ENCODE measurements at places on chromosomes 11 and 22. TPM values are rescaled to one million over a fixed set of nuclear protein-coding genes. Genes with fewer than 3 reads are reported as not detected.

- DNase-seq = no peak
These were observed 72.4 kb upstream of the FGF3 start for GRCh38 chr11:69891421-69892236.

Gene ZNF70
- total RNA-seq = 4.8 TPM

Gene CARD10
- 10.1 TPM for total RNA-seq

Gene POU2AF3
- 8.9 TPM for total RNA-seq

- DNase-seq = no peak
These were observed 1219.6 kb downstream of the BRD1 start for GRCh38 chr22:48607901-48608662.

- peak; percentile 69 for DNase-seq
These were observed 103.4 kb upstream of the NECTIN1 start for GRCh38 chr11:119832202-119832935.

DNA sequence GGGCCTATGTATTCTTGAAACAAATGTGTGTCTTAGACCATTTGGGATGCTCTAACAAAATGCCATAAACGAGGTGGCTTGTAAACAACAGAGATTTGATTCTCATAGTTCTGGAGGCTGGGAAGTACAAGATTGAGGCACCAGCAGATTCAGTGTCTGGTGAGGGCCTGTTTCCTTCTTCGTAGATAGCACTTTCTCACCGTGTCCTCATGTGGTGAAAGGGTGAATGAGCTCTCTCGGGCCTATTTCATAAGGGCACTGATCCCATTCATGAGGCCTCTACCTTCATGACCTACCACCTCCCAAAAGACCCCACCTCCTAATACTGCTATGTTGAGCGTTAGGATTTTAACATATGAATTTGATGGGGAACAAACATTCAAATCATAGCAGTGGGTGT is 6.4 kb upstream of the NNMT start:
- no peak for DNase-seq

Gene CATSPERZ
- total RNA-seq = not detected

Gene MUC5AC
- total RNA-seq = not detected

Gene MS4A6E
- total RNA-seq = not detected

- DNase-seq = no peak
These were observed 712.8 kb upstream of the CNTN5 start for GRCh38 chr11:98307827-98308491.

DNA sequence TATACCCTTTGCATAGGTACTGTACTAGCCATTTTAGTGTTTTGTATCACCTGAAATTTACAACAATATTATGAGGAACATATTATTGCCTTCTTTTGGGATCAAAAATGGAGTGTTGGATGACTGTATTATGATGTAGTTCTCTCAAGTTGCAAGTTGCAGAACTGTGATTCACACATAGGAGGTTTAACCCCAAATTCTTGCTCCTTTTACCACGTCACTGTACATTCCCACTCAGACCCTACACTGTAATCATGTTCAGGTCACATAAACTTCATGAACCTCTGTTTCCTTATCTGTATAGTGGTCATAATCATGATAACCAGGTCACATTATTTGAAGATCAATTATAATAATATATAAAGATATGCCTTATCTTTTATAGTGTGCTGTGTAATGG is 925.1 kb upstream of the TENM4 start:
- no peak for DNase-seq

DNA sequence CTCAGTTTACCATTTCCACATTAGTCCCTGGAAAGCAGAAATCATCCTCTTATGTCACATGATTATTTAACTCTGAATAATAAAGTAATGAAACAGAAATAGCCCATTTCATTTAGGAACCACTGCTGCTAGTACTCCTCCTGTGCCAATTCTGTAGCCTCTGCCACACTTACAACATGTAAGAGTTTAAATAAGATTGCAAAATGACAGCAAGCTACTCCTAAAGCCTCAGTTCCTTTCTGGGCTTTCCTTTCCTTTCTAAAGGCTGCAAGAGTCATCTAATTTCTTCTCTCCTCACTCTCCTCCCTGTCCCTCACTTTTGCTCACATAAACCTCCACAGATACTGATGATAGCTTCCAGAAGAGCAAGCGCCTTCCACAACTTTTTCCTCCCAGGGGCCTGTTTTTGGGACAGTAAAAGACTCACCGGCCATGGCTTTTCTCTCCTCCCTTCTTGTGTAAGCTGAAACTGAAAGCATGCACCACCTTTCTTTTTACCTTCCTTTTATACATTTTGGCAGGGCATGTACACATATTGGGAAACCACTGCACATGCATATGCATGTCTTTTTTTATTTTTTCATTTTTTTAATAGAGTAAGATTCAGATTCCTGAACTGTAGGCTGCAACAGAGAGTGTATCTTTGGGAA is 38.5 kb downstream of the CARD18 start:
- DNase-seq = no peak

DNA sequence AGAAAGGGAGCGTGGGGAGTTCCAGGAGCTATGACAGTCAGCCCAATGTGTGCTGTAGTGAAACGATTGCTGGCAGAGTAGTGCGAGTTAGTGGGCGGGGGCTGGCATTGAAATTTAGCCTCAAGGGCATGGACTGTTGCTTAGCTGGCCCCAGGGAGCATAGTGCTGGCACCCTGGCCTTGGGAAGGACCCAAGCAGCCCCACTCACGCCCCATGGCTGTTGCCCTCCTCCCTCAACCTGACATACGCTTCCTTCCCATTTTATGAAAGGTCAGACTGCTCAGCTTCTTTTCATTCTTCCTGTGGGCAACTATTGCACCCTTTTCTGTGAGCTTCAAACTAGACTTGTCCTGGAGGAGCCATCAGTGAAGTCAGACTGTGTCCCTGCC is 52.0 kb upstream of the SUSD2 start:
- DNase-seq = no peak

Gene RCOR2
- 6.7 TPM for total RNA-seq

- no peak for DNase-seq
These were observed 1154.2 kb upstream of the TENM4 start for GRCh38 chr11:80595011-80595410.

DNA sequence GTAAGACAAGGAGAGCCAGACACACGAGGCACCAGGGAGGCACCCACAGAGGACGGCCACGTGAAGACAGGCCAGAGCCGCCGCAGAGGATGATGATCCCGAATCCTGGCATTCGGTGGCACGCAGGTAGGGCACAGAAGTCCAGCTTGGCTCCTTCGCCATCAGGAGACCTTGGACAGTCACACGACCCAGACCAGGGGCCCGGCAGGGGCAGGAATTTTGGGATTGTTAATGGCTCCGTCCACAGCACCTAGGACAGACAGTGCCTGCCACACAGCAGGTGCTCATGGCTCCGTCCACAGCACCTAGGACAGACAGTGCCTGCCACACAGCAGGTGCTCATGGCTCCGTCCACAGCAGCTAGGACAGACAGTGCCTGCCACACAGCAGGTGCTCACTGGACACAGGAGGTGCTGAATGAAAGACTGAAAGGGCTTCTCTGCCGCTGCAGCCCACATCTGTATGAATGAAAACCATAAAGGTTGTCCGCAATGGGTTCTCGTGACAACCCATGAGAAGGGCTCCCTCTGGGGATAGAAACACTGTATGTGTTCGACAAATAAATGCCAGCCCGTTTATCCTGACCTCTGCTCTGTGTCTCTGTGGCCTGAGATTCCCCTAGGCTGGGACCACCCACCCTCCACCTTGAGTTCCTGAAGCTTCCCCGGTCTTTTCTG is 341.6 kb downstream of the CTTN start:
- no peak for DNase-seq

- peak; percentile 73 for DNase-seq
These were observed 21.9 kb downstream of the SUN2 start for GRCh38 chr22:38733724-38734381.

Gene PPME1
- 42.2 TPM for total RNA-seq

- DNase-seq = no peak
These were observed 5.4 kb upstream of the MADD start for GRCh38 chr11:47264521-47264920.

GRCh38 chr11:130431801-130432200 is 3.4 kb upstream of the ADAMTS8 start:
- DNase-seq = no peak

DNA sequence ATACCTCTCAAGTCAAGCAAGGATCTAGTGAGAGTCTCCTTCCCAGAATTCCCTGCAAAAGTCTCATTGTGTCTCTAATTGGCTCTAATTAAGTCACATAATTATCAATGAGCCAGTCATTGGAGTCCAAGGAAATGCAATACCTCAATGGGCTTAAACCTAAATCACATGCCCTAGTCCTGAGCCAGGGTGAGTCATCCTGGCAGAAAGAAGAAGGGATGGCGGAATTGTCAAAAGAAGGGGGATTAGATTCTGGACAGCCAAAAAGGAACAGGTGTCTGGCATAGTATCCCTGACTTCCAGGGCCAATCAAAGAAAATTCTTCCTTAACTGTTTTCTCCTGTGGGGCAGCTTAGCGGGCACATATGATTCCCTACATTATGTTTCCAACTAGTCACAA is 25.1 kb upstream of the LDLRAD3 start:
- no peak for DNase-seq

Gene CDC42EP1
- total RNA-seq = 68.2 TPM

- DNase-seq = no peak
These were observed 32.9 kb upstream of the VWA5A start for GRCh38 chr11:124082371-124082770.

Gene PGA5
- 0.94 TPM for total RNA-seq

DNA sequence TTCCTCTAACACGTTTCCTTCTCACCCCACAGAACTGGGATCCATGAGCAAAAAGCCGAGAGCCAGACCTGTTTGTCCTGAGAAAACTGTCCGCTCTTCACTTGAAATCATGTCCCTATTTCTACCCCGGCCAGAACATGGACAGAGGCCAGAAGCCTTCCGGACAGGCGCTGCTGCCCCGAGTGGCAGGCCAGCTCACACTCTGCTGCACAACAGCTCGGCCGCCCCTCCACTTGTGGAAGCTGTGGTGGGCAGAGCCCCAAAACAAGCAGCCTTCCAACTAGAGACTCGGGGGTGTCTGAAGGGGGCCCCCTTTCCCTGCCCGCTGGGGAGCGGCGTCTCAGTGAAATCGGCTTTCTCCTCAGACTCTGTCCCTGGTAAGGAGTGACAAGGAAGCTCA is 24.0 kb downstream of the CD5 start:
- peak; percentile 77 for DNase-seq

GRCh38 chr11:18010121-18010670 is 2.7 kb downstream of the SERGEF start:
- no peak for DNase-seq

Gene RBX1
- 40.2 TPM for total RNA-seq

Gene C22orf31
- 0.92 TPM for total RNA-seq

Gene EFCAB6
- total RNA-seq = 7.2 TPM

Gene BCO2
- total RNA-seq = 4.5 TPM

DNA sequence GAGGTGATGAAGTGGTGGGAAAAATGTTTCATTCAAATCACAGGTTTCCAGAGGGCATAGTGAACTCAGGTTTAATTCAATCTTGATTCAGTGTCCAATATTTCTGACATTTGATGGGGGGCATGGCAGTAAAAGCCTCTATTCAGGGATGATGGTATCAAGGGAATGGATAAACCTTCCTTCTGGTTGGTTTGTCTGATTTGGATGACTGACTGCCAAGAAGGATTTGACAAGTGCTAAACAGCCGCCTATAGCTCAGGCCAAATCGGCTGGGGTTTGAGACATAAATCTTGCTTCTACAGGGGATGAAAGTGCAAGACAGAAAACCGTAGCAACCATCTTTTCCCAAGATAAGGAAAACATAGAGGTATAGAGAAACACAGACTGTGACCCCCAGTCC is 121.8 kb upstream of the C11orf87 start:
- no peak for DNase-seq

DNA sequence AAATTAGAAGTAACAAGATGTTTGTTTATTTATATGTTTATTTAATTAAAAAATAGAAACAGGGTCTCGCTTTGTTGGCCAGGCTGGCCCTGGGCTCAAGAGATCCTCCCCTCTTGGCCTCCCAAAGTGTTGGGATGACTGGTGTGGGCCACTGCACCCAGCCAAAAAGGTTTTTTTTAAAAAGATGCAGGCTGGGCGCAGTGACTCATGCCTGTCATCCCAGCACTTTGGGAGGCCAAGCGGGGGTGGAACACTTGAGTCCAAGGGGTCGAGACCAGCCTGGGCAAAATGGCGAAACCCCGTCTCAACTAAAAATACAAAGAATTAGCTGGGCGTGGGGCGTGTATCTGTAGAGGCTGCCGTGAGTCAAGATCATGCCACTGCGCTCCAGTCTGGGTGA is 13.4 kb downstream of the DRD4 start:
- DNase-seq = no peak

GRCh38 chr11:61901397-61901796 is 10.1 kb upstream of the FADS3 start:
- DNase-seq = no peak

DNA sequence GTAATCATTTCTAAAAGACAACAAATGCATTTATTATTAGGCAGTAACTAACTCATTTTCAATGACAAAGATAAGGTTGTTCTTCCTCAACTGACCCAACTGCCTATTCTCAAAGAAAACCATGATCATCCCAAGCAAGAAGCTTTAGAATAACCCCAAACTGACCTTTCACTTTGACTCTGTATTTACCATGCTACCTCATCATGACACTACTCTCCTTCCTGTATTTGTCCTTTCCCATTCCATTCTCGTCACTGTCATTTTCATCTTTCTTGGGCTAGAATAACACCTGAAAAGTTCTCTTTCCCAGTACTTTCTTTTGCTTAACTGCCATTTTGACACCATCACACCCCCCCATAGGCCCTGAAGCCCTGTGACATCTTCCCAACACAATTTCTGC is 48.3 kb downstream of the TCF20 start:
- DNase-seq = no peak

GRCh38 chr22:32909581-32910428 is 108.3 kb downstream of the TIMP3 start:
- no peak for DNase-seq

Gene RAB38
- 3.5 TPM for total RNA-seq

GRCh38 chr22:18950141-18950540 is 14.0 kb upstream of the PRODH start:
- DNase-seq = peak; percentile 3

DNA sequence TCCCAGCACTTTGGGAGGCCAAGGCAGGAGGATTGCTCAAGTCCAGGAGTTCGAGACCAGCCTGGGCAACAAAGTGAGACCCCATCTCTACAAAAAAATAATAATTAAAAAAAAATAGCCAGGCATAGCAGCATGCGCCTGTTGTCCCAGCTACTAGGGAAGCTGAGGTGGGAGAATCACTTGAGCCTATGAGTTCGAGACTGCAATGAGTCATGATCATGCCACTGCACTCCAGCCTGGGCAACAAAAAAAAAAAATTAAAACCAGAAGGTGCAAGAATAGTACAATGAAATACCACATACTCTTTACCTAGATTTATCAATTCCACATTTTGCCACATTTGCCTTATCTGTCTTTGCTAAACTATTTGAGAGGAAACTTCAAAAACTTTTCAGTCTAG is 8.2 kb downstream of the DPF2 start:
- DNase-seq = no peak

Data from ovary (tissue), 10 donors.